ENCODE measurements at places on chromosomes 4 and X.
A peak's percentile ranks its signal among the peaks of the same experiment; 100 is the strongest.

DNA sequence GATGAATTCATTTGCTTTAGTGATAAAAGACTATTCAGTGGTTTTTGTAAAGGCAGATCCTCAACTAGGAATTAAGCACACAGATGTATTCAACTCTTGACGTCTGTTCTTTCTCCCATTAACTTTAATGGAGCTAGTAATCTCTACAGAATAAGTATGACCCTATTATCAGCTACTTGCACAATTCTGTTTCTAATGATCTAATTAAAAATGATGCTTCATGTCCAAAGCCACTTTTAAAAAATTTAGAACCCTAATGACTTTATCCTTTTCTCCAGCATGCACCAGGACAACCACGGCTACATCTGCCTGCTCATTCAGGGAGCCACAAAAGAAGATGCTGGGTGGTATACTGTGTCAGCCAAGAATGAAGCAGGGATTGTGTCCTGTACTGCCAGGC lies 85.4 kb downstream of the CBR4 start:
- no peak for DNase-seq

GRCh38 chr4:149077181-149077580 lies 635.0 kb upstream of the NR3C2 start:
- DNase-seq, result no peak

DNA sequence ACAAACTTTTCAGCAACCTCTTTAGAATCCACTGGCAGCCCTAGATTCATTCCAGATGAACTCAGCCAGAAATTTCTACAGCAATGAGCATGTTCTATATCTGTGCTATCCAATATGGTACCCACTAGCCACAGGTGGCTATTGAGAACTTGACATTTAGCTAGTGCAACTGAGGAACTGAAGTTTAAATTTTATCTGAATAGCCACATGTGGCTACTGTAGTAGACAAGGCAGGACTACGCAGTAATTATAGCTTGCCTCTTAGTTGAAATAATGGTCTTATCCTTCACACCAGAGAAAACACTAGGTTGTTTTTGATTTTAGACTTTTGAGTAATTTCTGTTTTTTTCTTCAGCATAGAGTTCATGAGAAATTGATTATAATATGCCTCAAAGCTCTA lies 2.6 kb upstream of the TCEANC start:
- no peak for DNase-seq

- DNase-seq, result no peak
Observed at GRCh38 chrX:136046295-136047015, 61.2 kb downstream of the SLC9A6 start.

DNA sequence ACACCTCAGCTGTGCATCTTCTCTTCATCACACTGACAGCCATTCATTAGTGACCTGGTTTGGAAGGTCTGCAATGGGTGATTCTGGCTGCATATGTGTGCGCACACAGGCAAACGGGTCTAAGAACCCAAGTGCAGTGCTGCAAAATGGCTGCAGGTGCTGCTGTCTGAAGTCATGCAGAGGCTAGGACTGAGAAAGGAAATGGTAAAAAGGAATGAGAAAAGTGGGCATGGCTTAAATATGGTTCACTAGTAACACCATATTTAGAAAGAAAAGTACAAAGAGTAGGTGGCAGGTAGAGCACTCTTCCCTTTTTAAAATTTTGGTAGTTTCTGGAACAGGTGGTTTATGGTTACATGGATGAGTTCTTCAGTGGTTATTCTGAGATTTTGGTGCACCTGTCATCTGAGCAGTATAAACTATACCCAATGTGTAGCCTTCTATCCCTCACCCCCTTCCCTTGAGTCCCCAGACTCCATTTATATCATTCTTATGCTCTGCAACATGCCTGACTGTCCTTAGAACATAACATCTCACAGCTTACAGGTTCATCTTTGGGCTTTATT lies 78.4 kb downstream of the CCNG2 start:
- DNase-seq, result no peak

DNA sequence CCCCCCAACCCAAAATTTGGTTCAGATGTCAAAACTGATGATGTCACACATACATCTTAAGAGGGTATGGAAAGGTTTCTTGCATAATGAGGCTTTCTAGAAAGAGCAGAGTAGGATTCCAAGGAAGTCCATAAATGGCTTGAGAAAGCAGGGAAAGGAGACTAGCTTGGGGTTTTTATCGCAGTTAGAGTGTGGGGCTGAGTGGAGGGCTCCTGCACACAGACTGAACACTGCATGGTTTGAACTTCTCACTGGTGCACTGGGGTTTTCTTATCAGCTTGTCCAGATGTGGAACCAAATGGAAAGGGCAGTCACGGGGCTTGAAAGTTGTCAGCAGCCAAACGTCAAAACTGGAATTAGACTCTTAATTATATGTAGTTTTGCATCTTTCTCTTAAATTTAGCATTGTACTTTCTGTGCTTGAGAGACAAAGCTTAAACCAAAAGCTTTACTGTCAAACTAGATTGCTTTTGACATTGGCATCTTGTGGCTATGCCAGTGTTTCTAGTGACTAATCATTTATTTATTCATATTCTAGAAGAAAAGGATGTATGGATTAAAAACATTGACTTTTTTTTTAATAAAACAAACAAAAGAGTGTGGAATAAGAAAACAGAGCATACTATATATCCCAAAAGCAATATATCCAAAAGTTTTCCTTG lies 78.3 kb upstream of the STIM2 start:
- DNase-seq, result no peak

DNA sequence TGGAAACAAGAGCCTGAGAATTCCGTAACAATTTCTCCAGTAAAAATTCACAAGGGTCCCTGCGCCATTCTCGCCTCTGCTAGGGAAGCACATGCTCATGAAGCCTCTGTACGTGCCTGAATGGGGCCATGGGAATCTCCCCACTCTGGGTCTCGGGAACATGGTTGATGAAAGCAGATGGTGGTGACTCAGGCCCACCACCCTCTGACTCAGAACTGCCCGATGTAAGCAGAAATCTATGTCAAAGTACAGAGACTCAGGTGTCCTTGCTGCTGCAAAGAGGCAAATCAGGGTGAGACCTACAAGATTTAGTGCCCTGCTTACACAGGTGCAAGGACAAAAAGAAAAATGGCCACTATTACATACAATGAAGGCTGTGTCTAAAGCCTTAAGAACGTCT lies 65.0 kb downstream of the SCD5 start:
- DNase-seq, result no peak

- no peak for DNase-seq
Observed at GRCh38 chrX:24242649-24243175, 71.2 kb downstream of the SUPT20HL2 start.

GRCh38 chr4:38715050-38715449 lies 51.1 kb downstream of the KLF3 start:
- no peak for DNase-seq

DNA sequence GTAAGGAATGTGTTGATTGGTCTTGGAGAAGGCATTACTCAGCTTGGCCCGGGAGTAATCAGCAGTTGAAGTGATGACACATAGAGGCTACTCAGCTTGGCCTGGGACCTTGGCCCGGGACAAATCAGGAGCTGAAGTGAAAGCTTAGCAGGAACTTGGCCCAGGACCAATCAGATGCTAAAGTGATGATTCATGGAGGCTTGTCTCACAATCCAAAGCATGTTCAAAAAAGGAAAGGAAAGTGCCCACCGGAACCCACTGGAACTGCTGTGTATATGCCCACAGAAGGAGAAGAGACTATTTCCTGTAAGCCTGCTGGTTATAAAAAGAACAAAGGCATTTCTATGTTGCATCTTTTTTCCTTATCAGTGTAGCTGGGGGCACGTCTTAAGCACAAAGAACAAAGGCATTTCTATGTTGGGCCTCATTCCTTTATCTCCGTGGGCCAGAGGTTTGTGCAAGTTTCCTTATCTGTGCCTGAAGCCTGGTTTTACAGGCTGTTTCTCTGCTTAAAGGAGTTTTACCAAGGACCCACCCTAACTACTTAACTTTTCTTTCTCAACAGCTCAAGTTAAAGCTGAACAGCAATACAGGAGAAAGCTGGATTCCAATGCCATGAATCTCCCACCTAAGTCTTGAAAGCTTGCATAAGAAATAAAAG lies 1176.7 kb downstream of the NLGN4X start:
- peak; percentile 32 for DNase-seq

DNA sequence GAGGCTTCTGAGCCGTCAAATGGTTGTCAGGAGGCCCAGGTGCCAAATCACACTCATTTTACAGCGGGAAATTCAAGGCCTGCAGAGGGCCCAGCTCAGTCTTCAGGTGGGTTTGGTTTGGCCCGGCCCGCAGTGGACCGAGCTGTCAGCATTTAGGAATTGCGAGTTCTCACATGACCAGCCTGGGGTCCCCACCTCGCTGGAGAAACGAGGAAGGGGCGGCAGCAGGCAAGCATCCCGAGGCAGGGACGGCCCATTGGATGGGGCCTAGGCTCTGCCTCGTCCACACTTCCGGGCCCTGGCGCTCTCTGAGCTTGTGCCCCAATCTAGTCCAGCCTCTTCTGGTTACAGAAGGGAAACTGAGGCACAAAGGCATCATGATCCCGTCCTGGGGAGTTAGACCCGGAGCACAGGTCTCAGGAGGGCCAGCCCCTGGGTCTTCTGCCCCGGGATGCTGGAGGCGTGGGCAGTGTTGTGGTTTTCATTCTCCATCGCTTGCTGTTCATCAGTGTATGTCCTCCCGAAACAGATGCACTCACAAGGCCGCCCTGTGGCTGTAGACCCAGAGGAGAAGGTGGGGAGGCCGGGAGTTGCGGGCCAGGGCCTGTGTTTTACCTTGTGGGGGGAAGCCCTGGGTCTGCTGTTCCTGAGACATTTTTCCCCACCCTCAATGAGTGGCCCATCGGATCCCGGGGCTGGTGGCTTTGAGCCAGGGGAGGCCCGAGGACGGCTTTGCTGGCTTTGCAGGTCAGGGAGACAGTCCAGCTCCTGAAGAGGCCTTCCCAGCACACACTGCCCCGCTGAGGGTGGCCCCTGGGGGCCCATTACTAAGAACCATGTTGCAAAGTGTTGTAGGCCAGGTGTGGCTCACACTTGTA lies 8.9 kb downstream of the PSAPL1 start:
- DNase-seq, result peak; percentile 47

DNA sequence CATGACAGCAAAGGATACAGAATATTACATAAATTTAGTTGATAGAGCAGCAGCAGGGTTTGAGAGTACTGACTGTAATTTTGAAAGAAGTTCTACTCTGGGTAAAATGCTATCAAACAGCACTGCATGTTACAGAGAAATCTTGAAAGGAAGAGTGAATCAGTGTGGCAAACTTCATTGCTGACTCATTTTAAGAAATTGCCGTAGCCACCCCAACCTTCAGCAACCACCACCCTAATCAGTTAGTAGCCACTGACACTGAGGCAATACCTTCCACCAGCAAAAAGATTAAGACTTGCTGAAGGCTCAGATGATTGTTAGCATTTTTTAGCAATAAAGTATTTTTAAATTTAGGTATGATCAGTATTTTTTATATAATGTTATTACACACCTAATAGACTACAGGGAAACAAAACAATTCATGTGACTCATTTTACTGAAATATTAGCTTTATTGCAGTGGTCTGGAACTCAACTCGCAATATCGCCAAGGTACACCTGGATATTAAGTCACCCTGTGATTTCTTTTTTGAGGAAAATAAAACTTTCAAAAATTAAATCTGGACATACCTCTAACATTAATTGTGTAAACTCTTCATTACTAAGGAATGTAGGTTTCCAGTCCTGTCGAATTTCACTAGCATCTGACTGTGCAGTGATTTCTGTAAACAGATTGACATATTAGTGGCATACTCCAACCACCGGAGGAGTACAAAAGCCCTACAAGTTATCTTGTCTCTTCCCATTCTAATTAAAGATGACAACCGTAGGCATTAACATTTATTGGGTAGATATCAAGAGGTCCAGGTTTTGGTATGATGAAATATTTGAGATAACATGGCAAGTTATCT lies 71.1 kb downstream of the CLOCK start:
- DNase-seq, result no peak

GRCh38 chrX:103999234-103999633 lies 14.3 kb downstream of the H2BW1 start:
- DNase-seq, result no peak

- no peak for DNase-seq
Observed at GRCh38 chr4:110787707-110788106, 164.8 kb upstream of the PITX2 start.

GRCh38 chrX:68894513-68895340 lies 65.9 kb downstream of the EFNB1 start:
- peak; percentile 53 for DNase-seq

- DNase-seq, result no peak
Observed at GRCh38 chr4:150155391-150155790, 77.1 kb downstream of the DCLK2 start.

DNA sequence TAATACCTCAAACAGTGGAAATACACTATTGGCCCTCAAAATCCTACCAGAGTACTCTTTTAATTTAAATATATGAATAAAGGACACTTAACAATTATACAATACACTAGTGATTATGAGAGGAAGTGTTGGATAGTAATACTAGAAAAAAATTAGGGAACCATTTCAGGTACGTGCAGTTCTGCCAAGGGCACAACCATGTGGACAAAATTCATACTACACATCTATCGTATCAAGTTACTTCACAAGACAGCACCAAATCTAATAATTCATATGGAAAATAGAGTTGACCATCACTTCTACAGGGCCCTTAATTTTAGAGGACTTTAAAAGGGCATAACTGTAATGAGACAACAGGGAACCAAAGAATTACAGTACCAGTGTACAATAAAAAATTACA lies 69.2 kb upstream of the ZCCHC13 start:
- DNase-seq, result no peak

GRCh38 chr4:8762356-8762755 lies 109.3 kb downstream of the HMX1 start:
- DNase-seq, result peak; percentile 22

DNA sequence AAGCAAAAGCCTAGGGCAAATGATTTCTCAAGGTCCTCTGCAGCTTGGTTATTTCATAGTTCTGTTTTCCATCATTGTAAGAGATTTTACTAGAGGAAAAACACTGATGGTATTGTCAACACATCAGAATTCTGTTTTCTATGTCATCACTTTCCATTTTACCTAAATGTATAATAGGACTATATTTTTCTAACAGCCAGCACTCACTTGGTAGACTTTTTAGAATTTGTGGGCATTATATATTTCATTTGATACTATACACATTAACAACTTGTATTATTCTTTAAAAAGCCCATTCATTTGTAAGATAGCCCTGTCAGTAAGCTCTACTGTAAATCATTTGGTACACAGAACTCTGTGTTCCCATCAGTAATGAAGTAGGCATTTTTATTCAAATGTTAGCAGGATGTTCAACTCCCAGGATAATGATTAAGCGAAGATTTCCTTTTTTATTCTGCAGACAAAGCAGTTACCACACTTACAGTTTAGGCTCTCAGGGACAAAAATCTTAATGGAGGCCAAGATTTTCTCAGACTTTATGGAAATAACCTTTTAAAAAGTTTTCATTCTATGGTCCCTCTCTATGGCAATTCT lies 143.6 kb upstream of the TEX13C start:
- no peak for DNase-seq

DNA sequence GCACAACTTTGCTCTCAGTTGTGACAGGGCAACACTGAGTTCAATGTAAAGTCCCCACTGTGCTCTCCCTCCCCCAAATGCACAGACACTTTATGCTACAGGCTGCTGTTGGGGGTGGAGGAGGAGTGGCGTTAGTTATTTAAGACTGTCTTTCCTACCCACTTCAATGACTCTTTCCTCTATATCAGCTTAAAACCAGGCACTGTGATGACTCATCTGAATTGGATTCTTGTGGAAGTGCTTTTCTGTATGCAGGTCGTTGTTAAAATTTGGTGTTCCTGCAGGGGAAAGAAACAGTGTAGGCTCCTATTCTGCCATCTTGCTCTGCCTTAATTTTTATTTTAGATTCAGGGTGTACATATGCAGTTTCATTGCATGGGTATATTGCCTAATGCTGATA lies 1157.2 kb upstream of the ADGRL3 start:
- DNase-seq, result no peak

GRCh38 chrX:46978341-46979291 lies 66.4 kb downstream of the JADE3 start:
- DNase-seq, result peak; percentile 57
